Liver (tissue), 10 donors: ENCODE measurements at places on chromosomes 16 and 17. TPM values are rescaled to one million over a fixed set of nuclear protein-coding genes. Genes with fewer than 3 reads are reported as not detected.

DNA sequence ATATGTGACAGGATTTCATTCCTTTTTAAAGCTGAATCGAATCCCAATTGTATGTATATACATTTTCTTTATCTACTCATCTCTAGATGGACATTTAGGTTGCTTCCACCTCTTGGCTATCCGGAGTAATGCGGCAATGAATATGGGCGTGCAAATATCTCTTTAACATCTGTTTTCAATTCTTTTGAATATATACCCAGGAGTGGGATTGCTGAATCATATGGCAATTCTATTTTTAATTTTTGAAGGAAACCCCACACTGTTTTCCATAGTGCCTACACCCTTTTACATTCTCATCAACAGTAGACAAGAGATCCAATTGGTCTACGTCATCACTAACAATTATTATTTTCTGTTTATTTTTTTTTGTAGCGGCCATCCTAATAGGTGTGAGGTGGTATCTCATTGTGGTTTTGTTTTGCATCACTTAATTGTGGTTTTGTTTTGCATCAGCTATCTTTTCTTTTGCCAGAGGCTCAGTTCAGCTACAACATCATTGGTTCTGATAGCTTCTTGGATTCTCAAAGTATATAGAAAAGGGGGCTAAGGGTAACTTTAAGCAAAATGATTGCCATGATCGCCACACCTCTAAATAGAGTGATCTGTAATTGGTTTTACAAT, 25.6 kb upstream of the MAP2K6 start:
- no peak for DNase-seq

Gene CENPT
- polyA plus RNA-seq = 26.9 TPM

GRCh38 chr16:67504031-67505021, 21.0 kb upstream of the AGRP start:
- DNase-seq = no peak

Gene CX3CL1
- 5.5 TPM for polyA plus RNA-seq

- DNase-seq = no peak
Observed at GRCh38 chr17:2898255-2898926, 102.2 kb downstream of the RAP1GAP2 start.

DNA sequence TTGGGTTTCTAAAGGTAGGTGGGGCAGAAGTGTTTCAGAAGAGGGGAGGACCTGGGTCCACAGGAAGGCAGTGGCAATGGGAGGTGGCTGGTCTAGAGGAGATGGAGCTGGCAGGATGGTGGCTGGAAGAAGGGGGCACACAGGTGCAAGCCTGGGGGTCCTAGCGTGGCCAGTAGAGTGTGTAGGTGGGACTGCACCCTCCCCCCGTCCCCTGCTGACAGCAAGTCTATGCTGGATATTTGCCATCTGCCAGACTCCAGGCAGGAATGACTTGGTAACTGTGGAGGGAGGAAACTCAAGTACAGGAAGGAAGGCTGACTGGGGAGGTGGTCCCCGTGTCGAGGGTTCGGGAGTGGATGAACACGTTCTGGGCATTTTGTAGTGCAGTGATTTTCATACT, 8.6 kb downstream of the MED9 start:
- no peak for DNase-seq

Gene EVPL
- polyA plus RNA-seq = 0.21 TPM

DNA sequence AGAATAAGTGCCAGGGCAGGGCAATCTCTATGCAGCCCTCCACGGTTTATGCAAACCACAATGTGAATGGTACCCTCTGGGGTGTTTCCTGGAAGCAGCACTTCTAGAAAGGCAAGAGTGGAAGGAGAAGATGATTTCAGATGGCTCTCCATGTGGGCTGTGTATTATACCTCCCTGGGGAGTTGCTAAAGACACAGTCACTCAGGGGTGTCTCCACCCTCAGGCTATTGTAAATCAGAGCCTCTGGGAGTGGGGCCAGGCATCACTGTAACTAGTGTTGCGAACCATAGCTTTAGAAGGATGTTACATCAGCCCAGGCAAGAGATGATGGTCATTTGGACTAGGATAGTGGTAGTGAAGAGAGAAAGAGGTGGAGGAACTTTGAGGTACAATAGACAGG, 83.3 kb upstream of the ZKSCAN2 start:
- no peak for DNase-seq

- no peak for DNase-seq
Observed at GRCh38 chr17:62179525-62180161, 114.6 kb upstream of the MED13 start.

DNA sequence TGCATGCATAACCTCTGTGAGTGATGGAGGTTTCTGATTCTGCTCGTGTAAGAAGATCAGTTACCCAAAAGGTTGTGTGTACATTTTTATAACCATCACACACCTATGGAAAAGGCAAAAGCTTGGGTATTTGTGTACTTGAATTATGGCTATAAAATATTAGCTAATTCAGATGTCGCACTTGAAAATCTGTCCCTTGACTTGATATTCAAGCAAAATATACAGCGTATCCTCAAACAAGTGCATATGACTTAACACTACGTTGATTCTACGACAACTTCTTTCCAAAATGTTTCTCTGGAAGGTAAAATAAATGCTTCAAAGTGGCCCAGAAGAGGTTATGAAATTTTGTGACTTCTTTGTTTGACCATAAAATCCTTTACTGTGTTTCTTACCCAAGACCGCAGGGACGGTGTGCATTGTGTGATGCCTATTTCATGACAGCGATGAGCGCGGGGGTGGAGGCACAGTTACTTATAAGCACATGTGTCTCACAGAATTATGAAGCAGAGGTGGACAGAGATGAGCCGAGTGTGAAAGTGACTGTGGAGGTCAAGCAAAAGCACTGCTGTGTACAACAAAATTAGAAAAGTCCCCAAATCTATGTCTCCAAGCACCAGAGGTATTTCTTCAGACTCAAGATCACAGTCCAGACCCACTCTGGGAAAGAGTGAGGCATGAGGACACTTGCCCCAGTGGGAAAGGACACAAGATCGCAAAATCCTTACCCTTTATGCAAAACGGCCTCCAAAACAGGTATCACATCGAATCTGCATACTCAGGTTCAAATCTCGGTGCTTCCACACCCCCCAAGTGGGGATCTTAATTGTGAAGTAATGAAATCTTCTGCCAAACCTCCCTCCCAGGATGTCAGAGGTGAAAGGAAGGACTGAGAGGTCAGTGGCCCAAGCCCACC, 4.1 kb upstream of the HOXB9 start:
- no peak for DNase-seq

Gene DNASE1L2
- polyA plus RNA-seq = 0.20 TPM

Gene CPSF4L
- not detected for polyA plus RNA-seq

DNA sequence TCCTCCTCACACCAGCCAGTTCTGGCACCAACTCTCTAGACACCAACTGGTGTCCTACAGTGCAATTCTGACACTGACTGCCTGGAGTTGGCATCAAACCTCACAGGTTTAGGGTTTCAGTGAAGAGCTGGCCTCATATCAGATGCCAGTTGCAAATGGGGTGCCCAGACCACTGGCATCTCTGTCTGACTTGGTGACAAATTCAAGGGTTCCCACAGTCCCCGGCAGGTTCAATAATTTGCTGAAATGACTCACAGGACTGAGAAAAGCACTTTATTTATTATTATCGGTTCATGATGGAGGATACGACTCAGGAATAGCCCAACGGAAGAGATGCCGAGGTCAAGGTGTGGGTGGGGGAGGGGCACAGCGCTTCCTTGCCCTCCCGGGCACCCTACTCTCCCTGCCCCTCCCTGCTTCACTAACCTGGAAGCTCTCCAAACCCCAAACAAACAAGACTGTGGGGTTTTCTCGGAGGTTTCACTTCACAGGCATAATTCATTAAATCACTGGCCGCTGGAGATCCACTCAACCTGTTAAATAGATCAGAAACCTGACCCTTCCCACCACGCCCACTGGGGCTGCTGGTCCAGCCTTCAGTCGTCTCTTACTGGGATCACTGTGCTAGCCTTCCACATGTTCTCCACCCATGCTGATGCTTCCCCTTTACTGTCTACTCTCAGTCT, 1.7 kb upstream of the NLRP1 start:
- DNase-seq = no peak

DNA sequence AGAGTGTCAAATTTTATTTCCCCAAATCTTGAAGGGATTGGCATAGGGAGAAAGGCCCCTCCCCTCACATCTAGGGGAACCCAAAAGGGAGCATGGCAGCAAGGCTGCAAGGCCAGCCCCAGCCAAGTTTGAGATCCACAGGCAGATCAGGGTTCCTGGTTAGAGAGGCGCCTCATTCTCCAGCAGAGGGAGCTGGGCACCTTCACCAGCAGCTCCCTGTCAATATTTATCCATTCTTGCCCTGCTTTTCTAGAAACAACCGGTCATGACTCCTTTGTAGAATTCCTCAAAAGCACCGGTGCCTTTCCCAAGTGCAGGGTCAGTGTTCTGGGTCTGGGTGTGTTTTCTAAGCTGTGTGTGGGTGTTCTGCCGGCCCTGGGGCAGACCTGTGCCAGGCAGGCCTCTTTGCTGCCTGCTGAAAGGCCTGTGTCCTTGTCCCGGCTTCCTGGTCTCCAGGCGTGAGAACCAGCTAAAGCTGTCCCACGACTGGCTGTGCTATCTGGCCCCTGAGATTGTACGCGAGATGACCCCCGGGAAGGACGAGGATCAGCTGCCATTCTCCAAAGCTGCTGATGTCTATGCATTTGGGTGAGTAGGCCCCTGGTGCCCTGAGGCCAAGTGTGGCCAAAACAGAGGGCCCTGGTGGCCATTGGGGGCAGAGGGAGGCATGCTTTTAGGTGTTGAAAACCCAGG, 21.2 kb upstream of the LGALS9 start:
- DNase-seq = peak; percentile 60

- DNase-seq = peak; percentile 63
Observed at GRCh38 chr17:68437979-68438822, 19.1 kb downstream of the WIPI1 start.

DNA sequence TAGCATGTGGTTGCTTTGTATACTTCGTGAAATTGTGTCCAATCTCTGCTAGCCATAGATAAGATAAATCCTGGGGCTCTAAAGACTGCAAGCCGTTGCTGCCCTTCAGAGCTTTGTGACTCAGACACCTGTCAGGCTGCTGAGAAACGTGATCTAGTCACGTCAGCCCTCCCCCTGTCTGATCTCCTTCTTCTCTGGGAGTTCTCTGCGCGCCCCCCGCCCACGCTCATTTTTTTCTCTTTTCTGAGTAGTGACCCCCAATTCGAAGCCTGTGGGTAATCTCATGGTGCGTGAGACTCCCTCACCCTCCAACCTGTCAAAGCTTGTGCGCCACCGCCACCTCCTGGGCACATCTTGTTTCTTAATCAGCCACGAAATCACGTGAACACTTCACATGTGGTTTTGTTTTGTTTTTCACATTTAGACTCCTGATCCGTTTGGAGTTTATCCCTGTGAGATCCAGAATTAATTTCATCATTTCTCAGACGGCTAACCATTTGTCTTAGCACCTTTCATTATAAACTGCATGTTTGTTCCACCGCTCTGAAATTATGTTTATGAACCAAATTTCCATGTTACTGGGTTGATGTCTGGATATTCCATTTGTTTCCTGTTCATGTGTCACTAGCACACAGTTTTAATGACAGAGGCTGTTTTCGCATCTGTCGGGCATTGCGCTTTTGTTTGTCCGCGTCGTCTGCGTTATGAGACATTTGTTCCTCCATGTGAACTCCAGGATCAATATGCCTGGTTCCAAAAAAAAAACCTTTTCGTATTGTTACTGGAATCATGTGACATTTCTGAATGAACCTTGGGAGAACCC, 977 bp upstream of the ZNF778 start:
- DNase-seq = peak; percentile 83

DNA sequence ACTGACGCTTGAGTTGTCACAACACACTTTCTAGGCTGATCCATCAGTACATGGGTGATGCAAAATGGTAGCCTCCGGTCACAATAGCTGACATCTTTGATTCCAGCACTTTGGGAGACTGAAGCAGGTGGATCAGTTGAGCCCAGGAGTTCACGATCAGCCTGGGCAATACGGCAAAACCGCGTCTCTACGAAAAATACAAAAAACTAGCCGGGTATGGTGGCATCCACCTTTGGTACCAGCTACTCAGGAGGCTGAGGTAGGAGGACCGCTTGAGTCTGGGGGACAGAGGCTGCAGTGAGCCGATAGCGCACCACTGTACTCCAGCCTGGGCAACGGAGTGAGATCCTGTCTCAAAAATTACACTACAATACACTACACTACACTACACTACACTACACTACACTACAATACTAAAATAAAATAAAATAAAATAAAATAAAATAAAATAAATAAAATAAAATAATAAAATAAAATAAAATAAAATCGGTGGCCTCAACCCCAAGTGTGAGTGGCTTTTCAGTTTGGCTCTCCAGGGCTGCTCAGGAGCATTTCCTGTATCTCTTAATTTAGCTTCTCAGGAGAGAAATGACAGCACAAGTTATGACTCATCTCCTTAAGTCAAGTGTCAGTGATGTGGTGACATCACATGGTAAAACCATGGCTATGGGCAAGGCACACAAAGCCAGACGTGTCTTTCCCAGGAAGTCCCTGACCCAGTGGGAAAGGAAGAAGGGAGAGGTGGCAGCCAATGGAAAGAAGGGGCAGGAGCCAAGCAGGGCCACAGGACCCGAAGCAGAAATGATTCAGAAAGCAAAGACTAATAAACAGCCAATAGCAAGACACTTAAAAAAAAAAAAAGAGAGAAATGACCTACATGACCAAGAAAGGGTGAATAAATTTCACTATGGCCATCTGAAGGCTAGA, 75.3 kb upstream of the TBC1D3K start:
- DNase-seq = no peak

DNA sequence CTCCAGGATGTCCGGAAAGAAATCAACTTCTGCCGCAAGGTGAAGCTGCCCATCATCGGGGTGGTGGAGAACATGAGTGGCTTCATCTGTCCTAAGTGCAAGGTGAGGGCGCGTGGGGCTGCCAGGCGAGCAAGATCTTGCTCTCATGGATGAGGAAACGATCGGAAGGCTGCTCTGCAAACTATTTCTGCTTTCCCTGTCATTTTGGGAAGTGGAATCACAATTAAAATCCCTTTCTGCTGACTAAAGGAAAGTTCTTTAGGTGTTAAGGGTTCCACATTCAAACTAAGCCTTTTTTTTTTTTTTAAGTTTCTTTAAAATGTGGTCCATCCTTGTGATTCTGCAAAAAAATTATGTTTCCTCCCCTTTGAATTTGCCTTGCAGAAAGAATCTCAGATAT, 17.7 kb downstream of the NUBP1 start:
- no peak for DNase-seq

Gene SPATA22
- 0.89 TPM for polyA plus RNA-seq

Gene TBX2
- polyA plus RNA-seq = 0.85 TPM

DNA sequence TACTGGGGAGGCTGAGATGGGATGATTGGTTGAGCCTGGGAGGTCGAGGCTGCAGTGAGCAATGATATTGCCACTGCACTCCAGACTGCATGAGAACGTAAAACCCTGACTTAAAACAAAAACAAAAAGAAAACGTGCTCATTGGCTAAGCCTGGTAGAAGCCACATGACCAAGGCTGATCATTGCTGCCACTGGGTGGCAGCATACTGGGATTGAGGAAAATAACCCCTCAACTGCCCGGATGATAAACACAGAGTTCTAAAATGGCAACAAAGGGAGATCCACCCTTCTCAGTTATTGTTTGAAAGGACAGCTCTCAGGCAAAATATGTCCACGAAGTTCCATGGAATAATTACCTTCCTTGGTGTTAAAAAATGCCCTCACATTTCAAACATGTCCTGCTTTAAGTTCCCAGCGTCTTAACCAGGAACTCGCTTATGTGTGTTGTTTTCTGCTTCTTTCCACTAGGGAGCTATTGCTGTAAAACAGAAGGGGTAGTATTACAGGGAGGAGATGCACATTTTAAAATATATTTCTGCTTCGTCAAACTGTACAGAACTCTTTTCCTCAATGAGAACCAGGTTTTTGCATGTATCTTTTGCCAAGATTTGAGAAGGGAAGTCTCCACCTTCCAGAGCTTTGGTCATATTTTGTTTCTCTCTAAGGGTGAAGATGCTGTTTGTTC, 675.3 kb downstream of the MAF start:
- DNase-seq = no peak
